ENCODE measurements at places on chromosomes 13 and 19.

GRCh38 chr13:43058318-43058674 is 34.9 kb downstream of the DNAJC15 start:
- no peak for DNase-seq

DNA sequence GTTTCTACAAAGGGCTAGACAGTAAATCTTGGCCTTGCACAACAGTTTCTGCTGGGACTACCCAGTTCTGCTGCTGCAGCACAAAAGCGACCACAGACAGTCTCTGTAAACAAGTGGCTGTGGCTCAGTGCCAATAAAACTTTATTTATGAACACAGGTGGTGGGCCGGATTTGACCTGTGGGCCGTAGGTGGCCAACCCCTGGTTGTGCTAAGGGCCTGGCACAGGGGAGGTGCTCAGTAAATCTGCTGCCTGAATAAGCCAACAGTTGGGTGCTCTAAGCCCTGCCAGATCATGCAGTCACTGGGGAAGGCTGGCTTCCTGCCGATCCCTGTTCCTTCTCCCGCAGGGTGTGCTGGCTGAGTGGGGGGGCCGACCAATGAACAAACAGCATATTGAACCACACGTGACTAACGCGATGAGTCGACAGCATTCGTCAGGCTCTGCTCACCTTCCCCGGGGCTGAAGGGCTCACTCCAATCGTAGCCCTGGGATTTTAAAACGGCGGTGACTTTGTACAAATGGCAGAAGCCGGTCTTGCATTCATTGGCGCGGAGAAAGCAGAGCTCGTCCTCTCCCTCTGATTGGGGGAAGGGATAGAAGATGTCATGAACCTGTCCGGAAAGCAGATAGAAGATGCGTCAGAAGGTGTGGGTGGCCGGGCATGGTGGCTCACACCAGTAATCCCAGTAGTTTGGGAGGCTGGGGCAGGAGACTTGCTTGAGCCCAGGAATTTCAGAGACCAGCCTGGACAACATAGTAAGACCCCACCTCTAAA is 24.3 kb upstream of the MYDGF start:
- DNase-seq: no peak

GRCh38 chr13:112452380-112453206 is 76.4 kb downstream of the SPACA7 start:
- DNase-seq: no peak

DNA sequence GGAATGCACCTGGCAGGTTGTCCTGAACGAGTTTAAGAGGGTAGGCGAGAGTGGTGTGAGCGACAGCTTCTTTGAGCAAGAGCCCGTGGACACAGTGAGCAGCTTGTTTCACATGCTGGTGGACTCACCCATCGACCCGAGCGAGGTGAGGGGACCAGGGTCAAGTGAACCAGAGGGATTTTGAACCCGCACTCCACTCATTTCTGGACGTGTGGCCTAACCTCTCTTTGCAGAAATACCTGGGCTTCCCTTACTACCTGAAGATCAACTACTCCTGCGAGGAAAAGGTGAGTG is 1.7 kb downstream of the CATSPERG start:
- no peak for DNase-seq
